Activated naive CD4-positive, alpha-beta T cell (primary cell): ENCODE measurements at places on chromosomes 1 and 21.

- no peak for DNase-seq
Measured at GRCh38 chr1:78091215-78091813, 45.5 kb downstream of the GIPC2 start.

DNA sequence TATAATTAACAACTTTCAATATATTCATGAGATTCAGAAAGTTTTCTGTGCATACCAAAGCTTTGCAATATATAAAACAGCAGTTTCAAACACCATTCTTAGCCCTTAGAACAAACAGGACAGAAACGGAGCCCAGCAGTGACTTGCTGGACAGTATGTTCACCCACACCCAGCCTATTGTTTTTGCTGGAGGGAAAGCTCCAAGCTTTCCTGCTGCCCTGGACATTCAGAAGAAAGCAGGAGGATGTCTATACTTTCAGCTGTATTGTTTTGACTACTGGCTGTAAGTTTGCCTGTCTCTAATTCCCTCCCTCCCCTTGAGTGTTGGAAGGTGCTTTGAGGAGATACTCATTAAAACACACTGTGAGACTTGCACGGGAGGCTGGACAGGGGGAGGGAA is 9.6 kb downstream of the DENND2C start:
- no peak for DNase-seq

- no peak for DNase-seq
Measured at GRCh38 chr1:73947009-73947408, 251.0 kb downstream of the LRRIQ3 start.

GRCh38 chr1:210617293-210617692 is 288.6 kb downstream of the HHAT start:
- DNase-seq = no peak

DNA sequence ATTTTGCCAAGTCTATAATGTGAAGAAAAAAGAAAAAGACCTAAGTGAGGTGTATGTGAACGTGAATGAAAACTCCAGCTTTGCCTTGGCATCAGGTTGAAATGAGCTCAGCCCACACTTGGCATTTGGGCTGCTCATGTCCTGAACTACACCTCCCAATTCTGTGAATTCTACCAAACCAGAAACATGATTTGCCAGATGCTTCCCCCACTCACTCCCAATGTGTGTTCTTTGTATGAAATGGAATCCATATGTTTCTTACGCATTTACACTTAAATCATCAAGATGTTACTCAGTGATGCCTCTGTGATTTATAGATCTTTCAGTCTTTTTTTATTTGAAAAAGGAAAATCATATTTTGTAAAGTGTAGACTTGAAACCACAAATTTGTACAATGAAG is 32.8 kb upstream of the RUNX1 start:
- DNase-seq = no peak

- DNase-seq = no peak
Measured at GRCh38 chr1:19336543-19336942, 24.4 kb downstream of the SLC66A1 start.

- no peak for DNase-seq
Measured at GRCh38 chr21:41428311-41428710, 2.3 kb downstream of the MX1 start.

DNA sequence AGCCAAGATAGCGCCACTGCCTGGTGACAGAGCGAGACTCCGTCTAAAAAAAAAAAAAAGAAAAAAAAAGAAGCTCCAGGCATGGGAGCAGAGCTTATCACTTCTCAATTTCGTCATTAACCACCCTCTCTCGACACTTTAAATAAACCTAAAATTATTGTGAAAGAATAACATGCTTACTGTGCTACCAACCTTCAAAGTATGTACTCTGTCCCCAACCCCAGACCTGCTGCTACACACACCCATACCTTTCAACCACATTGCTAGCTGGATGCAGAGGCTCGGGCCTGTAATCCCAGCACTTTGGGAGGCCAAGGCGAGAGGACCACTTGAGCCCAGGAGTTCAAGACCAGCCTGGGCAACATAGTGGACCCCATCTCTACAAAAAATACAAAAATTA is 38.7 kb downstream of the GNPAT start:
- DNase-seq = no peak

DNA sequence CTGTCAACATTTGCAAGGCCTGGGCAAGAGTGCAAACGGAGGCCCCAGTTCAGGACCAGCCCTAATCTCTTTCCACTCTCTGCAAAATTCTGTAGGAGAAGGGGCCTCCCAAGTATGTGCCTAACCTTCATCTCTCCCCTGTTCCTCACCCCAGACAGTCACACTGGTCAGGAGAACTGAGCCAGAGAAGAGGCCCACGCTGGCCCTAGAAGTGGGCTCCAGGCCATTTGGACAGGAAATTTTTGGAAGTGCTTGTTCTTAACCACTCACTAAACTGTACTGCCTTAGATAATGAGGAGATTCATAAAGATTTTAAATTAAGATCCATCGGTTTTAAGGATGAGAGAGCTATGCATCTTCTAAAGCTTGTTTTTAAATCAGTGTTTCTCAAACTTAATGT is 129.7 kb upstream of the ADGRL2 start:
- no peak for DNase-seq

- DNase-seq = no peak
Measured at GRCh38 chr21:14448784-14449183, 65.8 kb upstream of the HSPA13 start.

GRCh38 chr1:47491341-47491753 is 53.5 kb downstream of the FOXD2 start:
- DNase-seq = no peak

GRCh38 chr1:40876891-40877290 is 14.7 kb upstream of the CITED4 start:
- DNase-seq = no peak

DNA sequence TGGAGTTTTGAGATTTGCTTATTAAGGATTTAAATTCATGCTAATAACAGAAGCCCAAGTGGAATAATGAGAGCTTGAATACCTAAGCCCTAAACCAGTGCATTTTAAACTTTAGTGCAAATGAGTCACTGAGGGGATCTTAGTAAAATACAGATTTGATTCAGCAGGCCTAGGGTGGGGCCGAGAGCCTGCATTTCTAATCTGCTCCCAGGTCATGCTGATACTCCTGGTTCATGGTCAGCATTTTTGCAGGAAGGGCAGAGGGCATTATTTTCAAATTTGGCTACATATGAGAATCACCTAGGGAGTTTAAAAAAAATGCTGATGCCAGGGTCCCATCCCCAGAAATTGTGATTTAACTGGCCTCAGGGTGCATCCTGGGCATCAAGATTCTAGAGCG is 39.3 kb downstream of the DNTTIP2 start:
- no peak for DNase-seq

- DNase-seq = no peak
Measured at GRCh38 chr1:40697436-40697835, 5.9 kb downstream of the NFYC start.

DNA sequence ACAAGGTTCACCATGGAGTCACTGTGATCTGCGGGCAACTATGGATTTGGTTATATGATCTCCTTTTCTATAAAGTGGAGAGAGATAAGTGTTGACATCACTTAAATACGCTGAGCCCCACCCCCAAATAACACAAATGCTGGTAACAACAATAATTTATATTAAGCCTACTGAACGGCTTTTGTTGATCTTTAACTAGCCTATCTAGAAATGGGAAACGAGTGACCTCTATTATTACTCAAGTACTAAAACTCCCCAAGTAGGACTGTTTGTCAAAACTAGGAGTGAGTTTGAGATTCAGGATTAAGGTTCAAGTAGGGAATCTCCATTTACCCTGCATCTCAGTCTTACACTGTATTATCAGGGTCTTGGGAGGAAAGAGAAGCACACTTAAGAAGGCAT is 52.2 kb downstream of the MAP3K7CL start:
- no peak for DNase-seq

- DNase-seq = no peak
Measured at GRCh38 chr1:103187673-103188072, 79.4 kb upstream of the COL11A1 start.

GRCh38 chr21:37514038-37514667 is 147.6 kb downstream of the DYRK1A start:
- no peak for DNase-seq

- no peak for DNase-seq
Measured at GRCh38 chr1:193256019-193256418, 69.6 kb upstream of the B3GALT2 start.

DNA sequence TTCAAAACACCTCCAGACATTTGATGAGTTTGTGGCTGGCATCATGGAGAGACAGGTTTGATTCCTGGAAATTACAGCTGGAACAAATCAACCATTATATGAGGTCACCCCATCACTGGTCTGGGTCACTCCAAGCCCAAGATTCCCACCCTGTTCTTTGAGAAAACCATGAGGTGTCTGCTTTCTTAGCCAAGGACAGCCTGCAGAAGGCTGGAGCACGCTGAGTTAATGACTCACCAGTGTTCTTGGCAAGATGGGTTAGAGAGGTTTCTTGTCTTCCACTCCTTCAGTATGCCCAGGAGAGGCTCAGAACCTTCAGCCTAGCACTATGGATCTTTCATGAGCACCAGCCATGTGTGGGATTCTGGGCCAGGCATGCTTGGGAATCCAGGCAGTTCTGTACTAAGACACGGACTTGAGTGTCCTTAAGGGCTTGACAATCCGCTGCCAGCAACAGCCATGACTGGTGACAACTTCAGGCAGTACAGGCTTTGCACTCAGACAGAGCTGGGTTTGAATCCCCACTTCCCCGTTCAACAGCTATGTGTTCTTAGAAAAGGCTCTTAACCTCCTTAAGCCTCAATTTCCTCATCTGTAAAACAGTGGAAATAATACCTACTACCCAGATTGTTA is 43.9 kb downstream of the GRHL3 start:
- no peak for DNase-seq

- no peak for DNase-seq
Measured at GRCh38 chr1:97668945-97669344, 251.9 kb downstream of the DPYD start.

GRCh38 chr1:61353797-61354406 is 271.5 kb downstream of the NFIA start:
- no peak for DNase-seq

GRCh38 chr1:44677201-44677766 is 2.8 kb downstream of the ARMH1 start:
- DNase-seq = no peak

DNA sequence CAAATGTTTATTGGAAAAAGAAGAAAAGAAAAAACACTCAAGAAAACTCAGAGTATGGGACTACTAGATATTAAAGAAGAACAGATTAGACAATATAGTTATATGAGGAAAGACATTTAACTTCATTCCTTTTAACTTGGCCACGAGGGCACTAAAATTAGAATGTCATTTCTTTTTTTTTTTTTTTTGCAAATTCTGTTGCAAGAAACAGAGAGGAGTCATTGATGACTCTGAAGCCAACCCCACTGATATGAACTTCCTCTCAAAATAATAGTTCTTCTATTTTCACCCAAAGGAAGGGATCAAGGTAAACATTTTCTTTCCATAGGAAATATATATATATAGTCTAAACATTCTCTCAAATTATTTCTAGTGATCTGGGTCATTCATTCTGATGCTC is 24.6 kb upstream of the PEX19 start:
- DNase-seq = no peak

DNA sequence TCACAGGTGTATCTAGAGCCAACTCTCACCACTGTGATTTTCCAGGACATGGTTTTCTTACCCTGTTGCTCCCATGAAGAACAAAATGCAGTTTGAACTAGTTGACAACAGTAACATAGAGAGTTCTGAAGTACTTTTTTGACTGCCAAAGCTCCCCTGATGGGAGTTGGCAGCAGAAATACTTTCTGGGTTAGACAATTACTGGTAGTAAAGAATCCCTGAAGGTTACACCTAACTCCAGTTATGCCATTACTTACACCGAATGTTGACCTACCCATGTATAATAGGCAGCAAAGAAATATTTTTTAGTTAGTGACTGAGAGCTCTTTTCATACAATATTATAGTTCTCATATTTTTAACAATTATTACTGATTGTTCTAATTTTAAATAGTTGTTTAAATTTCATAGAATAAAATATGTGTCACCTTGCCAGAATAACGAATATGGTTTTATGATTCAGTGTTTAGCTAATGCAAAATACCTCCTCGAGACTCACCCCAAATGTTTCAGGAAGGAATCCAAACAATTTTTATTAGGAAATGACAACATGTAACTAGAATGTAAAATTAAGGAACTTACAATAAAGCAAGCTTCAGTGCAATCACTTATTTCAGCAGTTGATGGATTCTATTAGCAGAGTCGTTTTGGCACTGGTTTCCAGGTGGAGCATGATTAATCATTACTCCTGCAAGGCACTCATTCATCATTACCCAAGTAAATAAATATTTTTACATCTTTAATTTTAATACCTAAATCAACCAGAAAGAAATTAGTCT is 237.6 kb downstream of the MRPL39 start:
- no peak for DNase-seq

GRCh38 chr1:6441586-6441985 is 17.0 kb downstream of the ESPN start:
- DNase-seq = no peak

DNA sequence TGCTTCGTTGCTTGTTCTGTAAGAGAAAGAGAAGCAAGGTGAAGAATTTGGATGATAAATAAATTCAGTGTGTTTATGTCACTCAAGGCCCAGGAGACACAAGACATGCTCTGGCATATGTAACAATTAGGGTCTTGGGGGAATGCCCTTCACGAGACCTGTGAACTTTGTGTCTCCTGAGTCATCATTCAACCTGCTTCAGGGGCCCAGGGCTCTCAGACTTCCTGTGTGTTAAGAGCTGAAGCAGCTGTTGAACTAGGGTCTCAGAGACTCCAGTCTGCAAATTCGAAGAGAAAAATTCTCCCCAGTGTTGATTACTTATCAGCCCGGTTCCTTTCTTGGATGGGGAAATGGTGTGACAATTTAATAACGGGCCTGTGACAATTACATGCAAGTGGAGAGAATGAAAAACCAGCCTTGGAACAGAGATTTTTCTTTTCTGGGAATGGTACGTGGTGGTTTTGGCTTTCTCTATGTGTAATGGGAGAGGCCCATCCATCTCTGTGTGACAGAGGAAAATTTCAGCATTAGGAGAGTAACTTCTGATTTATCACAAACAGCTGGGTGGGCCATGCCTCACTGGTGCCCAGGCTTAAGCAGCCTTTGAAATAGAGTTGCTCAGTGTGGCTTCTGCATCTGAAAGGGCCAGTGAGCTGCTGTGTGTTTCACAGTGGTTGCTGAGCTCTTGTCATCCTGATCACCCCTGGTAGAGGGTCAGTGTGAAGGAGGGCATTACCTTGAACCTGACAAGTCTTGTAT is 22.4 kb downstream of the HUNK start:
- DNase-seq = no peak

DNA sequence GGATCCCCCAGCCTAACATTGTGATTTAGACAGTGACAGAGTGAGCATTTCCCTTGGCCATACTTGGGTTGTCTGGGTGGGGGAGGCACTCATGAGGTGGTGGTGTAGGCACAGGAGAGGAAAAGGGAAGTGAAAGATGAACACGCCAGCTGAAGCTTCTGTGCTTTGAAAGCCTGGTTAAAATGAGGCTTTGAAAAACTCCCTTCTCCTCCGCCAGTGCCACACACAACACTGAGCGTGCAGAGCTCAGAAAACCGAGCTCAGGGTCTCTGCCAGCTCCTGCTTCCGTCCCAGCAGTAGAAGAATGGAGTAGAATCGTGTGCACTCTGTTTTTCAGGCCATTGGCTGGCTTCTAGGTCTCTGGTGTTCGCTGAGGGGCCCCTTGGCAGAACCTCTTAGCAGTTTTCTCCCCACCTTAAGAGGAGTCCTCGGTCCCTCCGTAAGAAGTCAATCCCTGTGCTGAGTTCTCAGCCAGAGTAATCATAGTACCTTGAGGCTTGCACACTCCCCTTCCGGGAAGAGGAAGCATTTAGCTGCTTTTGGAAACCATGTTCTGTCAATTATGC is 12.9 kb downstream of the PLEKHM2 start:
- no peak for DNase-seq
